ENCODE measurements at places on chromosomes 6 and 20.

GRCh38 chr6:25006075-25006474 is 70.3 kb upstream of the RIPOR2 start:
- no peak for DNase-seq

- DNase-seq, result no peak
These were observed 60.1 kb upstream of the MAP3K7 start for GRCh38 chr6:90646940-90647339.

- DNase-seq, result peak; percentile 29
These were observed 38.6 kb downstream of the KIAA0408 start for GRCh38 chr6:127420556-127420955.

DNA sequence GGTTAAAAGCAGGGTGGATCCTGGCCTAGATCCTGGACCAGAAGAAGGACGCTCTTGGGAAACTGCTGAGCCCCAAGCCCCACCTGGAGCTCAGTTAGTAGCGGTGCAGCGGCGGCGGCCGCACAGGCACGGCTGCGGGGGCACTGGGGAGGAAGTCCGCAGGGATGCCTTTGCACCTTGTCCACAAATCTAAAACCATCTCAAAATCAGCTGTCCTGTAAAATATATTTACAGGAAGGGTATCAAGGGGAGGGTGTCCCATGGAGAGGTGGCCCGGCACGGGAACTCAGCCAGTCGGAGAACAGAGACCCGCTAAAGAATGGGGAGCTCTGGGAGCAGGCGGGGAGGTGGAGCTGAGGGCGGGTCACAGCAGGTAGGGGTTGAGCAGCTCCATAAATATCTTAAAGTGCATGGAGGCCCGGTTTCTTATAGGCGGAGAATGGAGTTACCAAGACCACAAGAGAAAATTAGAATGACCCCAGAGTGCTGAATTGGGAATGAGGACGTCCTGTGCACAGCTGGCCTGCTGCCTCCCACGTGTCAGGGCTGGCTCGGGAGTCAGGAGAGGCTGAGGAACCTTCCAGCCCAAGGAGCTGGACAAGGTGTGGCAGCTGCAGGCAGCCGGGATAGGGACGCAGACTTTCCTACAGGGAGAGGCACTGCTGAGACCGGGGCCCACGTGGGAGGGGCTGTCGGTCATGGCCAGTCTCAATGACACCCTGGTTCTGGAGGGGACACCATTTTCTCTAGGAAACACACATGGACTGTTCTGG is 8.0 kb downstream of the MTG2 start:
- no peak for DNase-seq

- no peak for DNase-seq
These were observed 36.5 kb upstream of the OVOL2 start for GRCh38 chr20:18094191-18094590.

DNA sequence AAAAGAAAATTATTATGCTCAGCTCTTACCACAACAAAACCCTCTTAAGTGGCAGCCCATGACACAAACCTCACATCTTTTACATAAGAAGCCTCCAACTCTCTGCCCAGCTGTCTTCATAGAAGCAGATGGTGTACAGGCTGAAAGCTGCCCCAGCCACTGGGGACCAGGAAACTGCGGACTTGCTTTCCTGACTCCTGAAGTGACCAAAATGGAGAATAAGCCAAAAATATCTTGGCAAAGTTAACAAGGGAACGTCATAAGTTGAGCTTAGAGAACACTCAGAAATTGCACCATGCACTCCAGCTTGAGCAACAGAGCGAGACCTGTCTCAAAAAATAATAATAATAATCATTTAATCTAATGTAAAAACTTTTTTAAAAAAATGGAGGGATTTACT is 160.3 kb upstream of the CDYL start:
- no peak for DNase-seq

DNA sequence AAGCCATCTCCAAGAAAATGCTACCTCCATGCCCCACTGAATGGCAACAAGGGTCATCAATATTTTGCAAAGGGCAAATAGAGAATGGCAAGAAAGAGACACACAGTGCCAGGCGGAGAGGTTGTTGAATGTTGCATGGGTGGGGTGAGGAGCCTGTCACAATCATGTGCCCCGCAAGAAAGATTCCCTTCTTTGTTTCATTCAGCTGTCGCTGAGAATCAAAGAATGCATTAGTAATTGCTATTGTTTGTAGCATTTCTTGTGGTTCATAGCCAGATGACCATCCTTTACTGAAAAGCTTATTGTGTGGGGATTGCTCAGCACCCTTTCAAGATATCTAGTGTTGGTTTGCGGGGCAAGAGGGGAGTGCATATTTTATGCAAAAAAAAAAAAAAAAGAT is 166.5 kb upstream of the QKI start:
- no peak for DNase-seq

GRCh38 chr6:77822265-77822664 is 169.4 kb downstream of the MEI4 start:
- DNase-seq, result no peak

DNA sequence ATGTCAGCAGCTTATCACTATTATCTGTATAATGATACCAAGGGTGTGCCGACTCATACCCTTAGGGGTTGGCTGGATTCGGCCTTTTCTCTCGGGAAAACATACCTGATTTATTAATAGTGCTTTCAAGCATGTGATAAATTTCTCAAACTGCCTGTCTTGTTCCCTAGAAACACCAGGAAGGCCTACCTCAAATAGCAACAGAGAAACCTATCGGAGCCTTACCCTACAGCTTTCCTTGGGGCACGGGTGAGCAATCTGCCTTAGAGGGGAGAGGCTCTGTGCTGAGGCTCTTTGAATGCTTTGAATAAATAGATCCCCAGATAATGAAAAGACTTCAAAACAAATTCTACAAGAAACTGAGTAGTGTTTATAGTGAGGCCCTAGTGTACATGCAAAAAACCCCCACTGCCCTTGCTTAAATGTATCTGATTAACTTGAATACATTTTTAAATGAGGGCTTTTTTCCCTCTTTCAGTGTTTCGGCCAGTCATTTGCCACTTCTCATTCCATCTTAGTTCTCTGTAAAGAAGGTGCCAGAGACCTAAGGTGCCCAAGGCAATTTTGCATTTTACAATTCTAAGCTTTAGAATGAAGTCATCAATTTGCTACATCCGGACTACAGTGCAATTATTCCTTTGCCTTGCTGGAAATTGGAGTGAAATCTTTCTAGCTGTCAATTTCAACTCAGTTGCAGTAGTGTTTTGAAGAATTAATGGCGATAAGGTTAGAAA is 320.1 kb downstream of the ESR1 start:
- no peak for DNase-seq

DNA sequence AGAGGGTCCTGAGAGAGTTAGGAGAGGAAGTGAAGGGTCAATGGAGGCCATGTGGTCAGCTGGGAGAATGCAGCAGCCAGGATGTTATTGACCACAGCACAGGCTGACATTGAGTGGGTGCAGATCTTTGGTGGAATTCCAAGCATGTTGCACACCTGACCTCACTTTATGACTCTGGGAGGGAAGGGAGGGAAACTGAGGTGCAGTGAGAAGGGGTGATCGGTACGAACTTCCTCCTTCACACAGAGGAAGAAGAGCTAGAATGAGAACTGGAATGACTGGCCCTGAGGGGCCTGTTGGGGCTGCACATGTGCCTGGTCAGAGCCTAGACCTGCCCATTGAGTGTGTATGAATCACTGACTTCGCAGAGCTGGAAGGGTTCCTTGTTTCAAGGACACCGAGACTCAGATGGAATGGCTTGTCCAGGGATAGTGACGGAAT is 9.8 kb downstream of the FAM83D start:
- DNase-seq, result no peak

DNA sequence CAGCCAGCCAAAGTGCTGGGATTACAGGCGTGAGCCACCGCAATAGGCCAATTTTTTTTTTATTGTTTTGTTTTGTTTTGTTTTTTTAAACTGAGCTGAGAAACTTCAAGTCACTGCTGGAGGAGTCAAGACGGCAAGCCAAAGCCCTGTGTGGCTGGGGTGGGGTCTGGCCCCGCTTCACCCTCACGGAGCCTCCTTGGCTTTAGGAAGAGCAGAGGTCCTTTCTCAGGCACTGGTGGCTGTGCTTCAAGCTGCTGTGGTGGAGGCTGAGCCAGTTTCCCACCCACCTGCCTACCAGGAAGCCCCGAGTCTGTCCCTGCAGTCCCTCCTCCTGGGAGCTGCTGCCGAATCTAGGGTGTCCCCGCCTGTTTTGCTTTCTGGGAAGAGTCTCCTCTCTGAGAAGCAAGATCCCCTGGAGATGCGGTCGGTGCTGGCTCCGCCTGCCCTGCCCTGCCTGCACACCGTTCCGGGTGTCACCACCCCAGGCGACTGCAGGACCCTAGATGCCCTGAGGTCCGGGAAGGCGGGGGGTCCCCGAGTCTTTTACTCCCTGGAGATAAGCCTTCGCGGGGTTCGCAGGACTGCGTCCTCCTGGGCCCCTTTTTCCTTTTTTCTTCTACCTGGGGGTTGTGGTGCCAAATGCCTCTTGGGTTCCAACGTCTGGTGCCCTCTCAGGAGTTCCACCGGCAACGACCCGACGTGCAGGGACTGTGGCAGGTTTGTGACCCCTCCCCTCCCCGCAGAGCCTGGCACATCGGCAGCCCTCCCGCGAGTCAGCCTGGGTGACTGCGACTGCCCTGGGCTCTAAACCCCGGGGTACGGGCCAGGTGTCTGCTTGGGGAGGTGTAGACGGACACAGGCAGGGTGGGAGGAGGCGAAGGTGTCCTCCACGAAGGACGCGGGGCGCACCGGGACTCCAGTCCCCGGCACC is 100.7 kb downstream of the TAF4 start:
- no peak for DNase-seq

- no peak for DNase-seq
These were observed 2.0 kb downstream of the GFRA4 start for GRCh38 chr20:3661060-3661813.

DNA sequence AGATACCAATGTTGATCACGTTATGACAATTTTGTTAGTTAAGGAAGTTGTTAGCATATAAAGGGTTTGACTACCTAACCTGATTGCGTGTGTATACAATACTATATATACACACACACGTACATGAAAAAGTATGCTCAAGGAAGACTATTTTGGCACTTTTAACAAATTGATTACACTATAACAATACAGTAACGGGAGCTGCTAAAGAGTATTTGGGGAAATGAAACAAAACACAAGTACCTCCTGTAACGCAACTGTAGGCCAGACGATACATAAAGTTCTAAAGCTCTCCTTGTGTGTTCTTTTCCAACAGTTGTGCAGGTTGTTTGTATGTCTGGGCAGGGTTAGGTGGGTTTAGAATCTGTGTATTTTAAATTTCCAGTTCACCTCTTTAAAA is 98.7 kb downstream of the PLEKHG1 start:
- no peak for DNase-seq

GRCh38 chr6:75412969-75413662 is 80.5 kb downstream of the FILIP1 start:
- DNase-seq, result no peak

DNA sequence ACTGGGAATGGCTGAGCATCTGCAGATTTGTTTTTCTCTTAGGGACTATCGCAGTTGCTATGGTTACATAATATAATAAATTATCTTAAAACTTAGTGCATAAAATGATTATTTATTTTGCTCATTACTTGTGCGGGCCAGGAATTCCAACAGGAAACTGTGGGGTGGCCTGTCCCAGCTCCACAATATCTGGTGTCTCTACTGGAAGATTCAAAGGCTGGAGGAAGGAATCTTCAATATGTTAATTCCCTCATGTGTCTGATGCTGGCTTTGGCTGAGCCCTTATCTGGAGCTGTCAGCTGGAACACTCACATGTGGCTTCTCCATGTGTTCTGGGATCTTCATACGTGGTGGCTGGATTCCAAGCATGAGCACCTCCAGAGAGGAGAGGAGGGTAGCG is 23.9 kb upstream of the B3GAT2 start:
- no peak for DNase-seq

DNA sequence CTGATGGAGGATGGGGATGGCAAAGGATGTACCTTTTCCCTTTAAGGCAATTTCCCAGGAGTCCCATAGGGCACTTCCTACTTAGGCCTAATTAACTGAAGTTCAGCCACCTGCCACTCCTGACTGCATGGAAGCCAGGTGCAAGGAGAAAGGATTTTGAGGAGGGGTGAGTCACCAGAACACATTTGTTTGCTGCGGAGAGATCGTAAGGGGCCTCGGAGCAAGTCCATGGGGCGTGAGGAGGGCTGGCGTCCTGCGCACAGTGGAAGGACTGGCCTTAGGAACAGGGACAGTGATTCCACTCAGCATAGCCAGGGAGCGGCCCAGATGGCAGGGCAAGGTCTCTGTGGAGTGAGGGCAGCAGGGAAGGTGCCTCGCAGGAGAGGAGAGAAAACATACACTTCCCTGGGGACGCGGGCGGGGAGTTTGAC is 11.8 kb upstream of the MAP1LC3A start:
- peak; percentile 1 for DNase-seq

- DNase-seq, result no peak
These were observed 47.8 kb downstream of the TFEB start for GRCh38 chr6:41687501-41688175.

DNA sequence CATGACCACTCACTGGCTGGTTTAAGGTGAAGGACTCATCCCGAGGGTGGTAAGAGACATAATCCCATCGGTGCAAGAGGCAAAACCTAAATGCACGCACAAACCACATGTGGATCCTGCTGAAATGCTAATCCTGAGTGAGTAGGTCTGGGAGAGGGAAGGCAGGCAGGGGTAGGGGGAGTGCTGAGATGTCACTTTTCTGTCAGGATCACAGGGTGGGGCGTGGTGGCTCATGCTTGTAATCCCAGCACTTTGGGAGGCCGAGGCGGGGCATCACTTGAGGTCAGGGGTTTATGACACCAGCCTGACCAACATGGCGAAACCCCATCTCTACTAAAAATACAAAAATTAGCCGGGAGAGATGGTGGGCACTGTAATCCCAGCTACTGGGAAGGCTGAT is 97.7 kb upstream of the SRSF6 start:
- DNase-seq, result no peak

DNA sequence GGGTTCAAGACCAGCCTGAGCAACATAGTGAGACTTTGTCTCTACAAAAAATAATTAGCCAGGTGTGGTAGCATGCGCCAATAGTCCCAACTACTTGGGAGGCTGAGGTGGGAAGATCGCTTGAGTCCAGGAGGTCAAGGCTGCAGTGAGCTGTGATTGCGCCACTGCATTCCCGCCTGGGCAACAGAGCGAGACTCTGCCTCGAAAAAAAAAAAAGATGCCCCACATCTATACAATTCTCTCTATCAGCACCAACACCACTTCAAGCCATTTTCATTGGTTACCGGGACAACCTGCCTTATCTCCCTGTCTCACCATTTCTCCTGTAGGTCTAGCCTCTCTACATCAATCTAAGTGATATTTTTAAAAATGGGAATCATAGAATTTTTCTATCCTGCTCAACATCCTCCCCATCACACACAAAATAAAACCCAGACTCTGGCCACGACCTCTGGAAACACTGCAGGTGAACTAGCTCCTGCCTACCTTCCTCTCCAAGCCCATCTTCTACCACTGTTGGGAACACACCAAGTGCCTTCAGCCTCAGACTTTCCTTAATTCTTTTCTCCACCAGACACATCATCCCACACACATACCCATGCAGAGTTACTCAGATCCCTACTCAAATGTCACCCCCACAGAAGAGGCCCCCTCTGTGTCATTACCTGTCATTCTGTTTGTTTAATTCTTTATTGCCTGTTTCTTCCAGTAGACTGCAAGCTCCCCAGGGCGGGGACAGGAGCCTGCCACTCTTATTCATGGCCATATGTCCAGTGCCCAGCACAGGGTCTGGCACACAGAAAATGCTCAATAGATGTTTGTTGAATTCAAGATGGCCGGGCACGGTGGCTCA is 9.6 kb upstream of the PLTP start:
- no peak for DNase-seq
